ENCODE measurements at places on chromosomes 5 and 9.
A peak's percentile ranks its signal among the peaks of the same experiment; 100 is the strongest.

GRCh38 chr9:95313010-95313498 is 4.5 kb downstream of the FANCC start:
- DNase-seq = no peak

- no peak for DNase-seq
Observed at GRCh38 chr9:4238522-4238921, 61.3 kb downstream of the GLIS3 start.

- no peak for DNase-seq
Observed at GRCh38 chr9:115250621-115251032, 132.7 kb upstream of the TNC start.

- DNase-seq = no peak
Observed at GRCh38 chr5:14040542-14040941, 96.1 kb upstream of the DNAH5 start.

- DNase-seq = no peak
Observed at GRCh38 chr5:129962506-129962905, 58.2 kb downstream of the CHSY3 start.

DNA sequence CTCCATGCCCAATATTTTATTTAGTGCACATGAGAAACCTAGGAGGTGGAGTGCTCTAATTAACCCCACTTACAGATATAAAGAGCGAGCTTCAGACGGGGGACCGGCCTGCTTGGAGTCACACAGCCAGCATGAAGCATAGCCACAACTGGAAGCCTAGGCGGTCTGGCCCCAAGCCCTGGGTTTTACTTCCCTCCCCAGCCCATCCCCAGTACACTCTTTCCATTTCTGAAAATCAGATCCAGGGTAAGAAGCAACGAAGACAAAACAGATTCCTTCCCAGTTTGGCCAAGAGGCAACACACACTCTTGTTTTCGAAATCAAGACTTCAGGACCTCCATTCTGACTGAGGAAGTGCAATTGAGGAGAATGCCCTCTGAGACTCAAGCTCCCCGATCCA is 27.1 kb downstream of the KCNMB1 start:
- no peak for DNase-seq

DNA sequence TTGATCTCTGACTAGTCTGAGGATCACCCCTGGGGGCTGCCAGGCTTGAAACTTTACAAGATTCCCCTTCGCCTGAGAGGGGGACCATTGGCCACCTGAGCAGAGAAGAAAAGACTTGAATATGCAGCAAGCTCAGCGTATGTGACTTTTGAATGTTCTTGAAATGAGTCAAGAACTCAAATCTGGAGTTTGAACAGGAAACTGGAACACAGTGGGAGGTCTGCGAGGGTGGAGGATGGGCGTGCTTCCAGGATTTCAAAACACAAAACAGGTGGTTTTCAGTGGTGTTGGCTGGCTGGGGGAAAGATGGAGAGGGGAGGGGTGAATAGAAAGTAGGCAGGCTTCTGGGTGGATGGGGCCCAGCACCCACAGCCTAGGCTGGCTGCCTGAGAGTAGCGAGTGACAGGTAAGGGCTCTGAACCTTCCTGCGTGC is 40.6 kb downstream of the TMEM174 start:
- DNase-seq = no peak

GRCh38 chr5:10621832-10622231 is 58.0 kb downstream of the ANKRD33B start:
- no peak for DNase-seq

- no peak for DNase-seq
Observed at GRCh38 chr9:84822589-84823233, 153.2 kb downstream of the NTRK2 start.

DNA sequence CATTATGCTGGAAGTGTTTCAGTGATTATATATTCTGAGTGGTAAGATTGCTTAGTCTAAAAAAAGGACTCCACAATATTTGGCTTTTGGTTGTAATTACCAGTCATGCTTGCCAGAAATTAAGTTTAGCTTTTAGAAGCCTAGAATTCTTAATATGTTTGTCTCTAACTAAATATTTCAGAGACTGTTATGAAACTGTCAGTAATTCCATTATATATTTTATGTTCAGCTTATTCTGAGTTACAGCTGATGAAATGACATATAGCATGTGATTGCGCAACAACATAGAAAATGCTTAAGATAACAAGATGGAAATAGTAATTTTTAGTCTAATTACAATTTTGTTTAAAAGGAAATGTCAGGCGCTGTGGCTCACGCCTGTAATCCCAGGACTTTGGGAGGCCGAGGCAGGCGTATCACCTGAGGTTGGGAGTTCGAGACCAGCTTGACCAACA is 44.2 kb downstream of the KIAA1958 start:
- DNase-seq = no peak

- no peak for DNase-seq
Observed at GRCh38 chr9:108467653-108468324, 388.0 kb downstream of the ACTL7B start.

DNA sequence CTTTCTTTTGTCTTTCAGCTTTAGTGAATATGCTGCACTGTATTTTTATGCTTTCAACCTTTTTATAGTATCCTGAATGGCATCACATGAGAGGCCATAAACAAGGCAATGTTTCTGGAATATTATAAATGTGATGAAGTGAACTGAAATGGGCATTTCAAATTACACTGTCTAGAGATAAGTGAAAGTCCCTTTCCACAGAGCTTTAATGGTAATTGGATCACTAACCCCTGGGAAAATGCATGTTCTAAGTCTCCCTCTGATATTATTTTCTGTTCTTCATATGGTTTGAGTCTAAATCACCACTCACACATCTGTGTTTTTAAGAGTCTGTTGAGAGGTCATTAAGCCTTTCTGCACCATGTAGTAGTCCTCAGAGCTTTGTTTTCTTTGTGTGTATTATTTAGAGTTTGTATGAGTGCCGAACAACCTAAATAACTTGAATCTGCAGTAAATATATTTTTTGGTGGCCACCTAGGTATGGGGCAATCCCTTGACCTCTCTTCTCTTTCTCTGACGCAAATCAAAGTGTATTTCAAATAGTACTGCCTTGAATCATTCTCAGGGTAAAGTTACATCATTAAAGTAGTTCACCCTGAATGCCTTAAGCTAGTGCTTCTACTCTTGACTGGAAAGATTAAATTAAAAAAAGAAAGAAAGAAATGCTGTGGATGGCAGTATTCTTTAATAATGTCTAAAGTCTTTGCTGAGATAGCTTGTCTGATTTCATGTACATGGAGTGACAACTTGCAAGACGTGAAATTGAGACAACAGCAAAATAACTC is 1931.0 kb upstream of the CDH6 start:
- DNase-seq = no peak

- peak; percentile 29 for DNase-seq
Observed at GRCh38 chr5:34547300-34548085, 108.6 kb upstream of the RAI14 start.

DNA sequence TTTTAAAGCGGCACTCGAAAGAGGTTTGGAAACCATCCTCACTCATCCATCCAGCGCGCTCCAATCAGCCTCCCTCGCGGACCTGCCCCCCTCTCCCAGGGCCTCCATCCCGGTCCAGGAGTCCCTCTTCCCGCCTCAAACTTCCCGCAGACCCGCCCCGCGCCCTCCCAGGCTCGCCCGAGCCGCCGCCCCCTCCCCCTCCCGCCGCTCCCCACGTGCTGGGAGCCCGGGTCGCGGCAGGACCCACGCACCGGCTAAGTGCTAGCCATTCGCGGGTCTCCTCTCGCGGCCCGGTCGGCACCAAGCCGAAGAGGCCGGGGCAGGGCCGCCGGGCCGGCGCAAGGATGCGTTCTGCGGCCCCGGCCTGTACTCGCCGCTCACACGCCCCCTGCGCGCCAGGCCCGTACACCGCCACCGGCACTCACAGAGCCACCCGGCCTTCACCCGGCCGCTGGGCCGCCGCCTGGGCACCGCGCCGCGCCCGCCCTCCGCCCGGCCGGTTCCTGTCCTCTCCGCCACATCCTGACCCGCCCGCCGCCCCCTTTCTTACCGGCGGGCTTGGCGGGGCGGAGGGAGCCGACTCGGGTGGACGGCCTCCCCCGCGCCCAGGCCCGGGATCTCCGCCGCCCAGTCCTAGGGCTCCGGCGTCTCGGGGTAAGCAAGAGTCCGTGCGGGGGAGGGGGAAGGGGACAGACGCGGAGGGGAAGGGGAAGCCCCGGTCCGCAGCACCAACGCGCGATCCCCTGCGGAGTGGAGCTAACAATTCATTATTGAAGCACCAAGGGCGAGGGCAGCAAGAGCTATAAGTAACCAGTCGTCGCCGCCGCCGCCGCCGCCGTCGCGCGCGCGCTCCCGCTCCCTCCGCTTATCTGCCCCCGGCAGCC is 576 bp downstream of the CHD1 start:
- peak; percentile 72 for DNase-seq

- no peak for DNase-seq
Observed at GRCh38 chr9:127098916-127099553, 23.4 kb downstream of the ANGPTL2 start.

DNA sequence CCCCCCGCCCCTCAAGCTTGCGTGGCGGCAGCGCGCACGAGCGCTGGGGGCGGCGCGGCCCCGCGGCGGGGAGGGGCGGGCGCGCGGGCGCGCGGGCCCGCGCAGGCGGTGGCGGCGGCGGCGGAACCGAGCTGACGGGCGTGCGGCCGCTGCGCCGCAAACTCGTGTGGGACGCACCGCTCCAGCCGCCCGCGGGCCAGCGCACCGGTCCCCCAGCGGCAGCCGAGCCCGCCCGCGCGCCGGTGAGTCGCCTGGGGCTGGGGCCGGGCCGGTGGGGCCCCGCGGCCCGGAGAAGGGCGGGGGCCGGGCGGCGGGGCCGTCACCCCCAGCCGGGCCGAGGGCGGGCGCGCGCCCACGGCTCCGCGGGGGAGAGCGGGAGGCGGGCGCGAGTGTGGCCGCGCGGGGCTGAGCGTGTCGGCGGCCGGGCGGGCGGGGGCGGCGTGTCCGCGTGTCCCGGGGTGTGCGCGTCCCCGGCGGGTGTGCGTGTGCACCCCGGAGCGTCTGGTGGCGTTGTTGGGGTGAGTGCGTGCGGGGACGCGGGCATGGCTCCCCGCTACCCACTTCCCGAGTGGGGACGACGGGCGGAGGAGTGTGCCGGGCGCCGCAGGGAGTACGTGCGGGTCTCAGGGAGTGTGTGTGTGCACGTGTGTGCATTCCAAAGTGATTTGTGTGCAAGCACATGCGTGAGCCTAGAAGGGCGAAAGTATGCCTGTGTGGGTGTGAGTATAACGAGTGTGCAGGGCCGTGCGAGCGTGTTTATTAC is at the start of gene NEK6:
Gene NEK6 (plus strand): TSS at position 106 of the 763 bp plus-strand sequence. CDS start 44,016 bp downstream, outside the sequence.
- peak; percentile 77 for DNase-seq

DNA sequence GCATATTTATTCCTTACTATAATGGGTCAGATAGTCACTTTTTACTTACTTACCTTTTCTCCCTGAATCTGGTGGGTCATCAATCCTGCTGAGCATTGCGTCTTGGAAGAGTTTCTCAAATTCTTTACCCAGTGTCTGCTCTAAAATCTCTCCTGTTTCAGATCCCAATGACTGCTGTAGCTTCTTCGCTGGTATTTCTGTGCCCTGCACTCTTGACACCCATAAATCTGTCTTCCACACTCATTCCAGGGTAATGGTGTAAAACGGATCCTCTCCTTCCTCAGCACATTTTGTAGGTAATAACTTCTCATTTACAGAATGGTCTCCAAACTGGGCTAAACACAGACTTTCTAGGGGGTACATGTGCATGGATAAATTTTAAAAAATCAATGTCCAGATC is 407.4 kb downstream of the DMAC1 start:
- DNase-seq = no peak

DNA sequence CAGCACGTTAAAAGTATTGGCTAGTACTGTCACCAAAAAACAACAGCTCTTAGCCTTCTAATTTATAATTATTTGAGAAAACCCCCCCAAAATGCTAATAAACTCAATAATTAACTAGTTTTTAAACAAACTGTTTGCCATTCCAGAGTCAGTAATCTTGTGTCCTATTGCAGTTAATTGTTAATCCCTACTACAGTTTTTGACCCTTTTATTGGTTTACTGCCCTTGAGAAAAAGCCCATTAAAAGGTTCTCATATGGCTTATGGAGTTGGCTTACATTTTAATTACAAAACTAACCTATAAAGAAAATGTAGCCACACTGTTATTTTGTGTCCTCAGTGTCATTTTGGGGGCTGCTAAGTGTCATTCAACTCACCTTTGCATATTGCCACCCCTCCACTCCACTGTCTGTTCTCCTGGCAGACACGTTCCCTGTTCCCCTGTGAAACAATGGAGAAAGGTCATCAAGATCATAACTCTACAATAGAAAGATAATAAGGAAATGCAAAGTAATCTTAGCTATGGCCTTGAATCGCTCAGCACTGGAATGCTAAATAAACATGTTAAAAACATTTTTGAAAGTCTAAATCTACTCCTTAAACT is 51.6 kb upstream of the TXNDC8 start:
- no peak for DNase-seq

GRCh38 chr9:93223260-93224180 is 39.6 kb downstream of the WNK2 start:
- no peak for DNase-seq

- no peak for DNase-seq
Observed at GRCh38 chr9:27514551-27514950, 9.5 kb upstream of the IFNK start.

DNA sequence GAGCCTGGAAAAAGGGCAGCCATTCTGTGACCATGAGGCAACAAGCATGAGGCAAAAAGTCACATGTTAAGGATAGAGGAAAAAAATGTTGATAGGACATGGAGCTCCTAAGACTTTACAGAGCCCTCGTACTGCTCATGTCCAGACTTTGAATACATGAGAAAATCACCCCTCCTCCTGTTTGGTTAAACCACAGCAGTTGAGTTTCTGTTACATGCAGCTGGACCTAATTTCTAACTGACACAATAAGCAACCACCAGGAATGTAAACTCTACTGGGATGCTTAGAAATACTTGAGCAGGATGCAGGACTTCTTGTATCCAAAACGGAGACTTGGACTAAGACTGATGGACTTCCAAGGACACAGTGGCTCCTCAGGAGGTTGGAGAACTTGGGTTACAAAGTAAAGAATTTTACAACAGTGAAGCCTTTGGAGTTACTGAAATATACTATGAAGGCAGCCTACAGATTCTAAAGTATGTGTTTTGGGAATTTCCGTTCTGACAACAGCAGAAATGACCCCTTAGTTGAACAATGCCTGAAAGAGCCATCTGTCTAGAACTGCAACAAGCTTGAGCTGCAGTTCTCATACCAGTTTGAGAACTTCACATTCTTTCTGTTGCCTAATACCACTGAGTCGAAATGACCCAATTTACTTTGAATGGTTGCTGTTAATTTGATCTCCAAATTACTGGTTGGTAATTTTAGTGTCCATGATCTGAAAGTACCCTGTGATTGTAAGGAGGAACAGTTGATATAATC is 268.9 kb downstream of the PIK3R1 start:
- DNase-seq = no peak

All from Karpas-422 (cell line).